Omental fat pad (tissue), 4 donors: ENCODE measurements at places on chromosomes 7 and 10.

GRCh38 chr10:111079241-111079760 lies 2.5 kb downstream of the ADRA2A start:
- no peak for DNase-seq

GRCh38 chr7:92461027-92462003 lies 14.0 kb downstream of the GATAD1 start:
- DNase-seq, result no peak

DNA sequence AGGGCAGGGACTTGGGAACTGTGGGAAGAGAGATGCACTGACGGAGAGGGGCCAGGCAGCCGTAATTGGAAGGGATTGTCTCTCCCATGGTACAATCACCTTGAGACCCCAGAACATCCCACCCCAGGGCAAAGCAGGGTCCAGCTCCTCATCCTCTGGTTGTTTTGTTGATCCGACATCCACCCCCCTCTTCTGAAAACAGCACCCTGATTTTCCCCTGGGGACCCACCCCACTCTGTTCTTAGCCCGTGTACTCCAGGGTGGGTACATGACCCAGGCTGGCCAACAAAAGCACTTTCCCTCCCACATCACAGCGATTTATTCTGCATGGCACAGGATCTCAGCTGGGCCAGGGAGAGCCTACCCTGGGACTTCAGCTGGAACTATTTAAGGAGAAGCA lies 14.1 kb downstream of the PDZD7 start:
- DNase-seq, result no peak

DNA sequence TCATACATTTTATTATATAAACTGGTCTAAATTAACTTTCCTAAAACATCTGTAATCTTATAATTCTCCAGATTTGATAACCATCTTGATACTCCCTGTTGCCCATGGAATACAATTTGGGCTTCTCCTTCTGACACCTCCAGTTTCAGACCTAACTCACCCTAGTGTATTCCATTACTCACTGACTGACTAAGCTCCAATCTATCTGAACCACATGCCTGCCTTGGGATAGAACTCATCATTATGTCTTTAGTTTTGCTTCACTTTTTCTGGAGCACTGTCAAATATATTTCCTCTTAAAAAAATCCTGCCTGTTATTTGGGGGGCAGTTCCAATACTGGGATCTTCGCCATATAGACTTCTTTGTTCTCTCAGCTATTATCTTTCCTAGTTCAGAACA lies 4.9 kb upstream of the FOXP2 start:
- DNase-seq, result no peak

DNA sequence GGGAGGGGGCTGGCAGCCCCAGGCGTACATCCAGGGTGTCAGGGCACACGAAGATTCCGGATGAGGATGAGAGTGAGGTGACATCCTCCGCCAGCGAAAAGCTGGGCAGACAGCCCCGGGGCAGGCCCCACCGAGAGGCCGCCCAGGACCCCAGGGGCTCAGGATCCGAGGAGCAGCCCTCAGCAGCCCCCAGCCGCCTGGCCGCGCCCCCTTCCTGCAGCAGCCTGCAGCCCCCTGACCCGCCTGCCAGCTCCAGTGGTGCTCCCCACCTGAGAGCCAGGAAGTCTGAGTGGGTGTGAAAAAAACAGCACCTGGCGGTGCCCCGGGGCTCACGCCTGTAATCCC lies 3.2 kb downstream of the GJD4 start:
- DNase-seq, result no peak

DNA sequence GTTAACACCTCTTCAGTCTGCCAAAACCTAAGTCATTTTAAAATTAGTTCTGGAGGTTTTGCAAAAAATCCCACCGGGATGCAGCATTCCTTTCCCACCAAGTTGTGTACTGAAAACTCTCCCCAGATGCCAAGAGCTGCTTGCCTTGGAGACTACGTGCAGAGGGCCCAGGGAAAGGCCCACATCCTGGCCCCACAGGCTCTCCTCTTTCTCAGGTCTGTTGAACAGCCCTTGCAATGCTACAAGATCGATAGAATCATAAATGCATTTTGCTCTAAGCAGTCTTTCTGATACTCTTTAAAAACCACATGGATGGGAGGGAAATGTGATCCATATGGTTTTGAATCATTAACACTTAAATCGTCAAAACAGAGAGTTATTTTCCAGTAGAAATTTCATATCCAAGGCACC lies 126.7 kb upstream of the ZMIZ1 start:
- DNase-seq, result no peak

GRCh38 chr7:159057647-159058046 lies 87.0 kb downstream of the VIPR2 start:
- no peak for DNase-seq

DNA sequence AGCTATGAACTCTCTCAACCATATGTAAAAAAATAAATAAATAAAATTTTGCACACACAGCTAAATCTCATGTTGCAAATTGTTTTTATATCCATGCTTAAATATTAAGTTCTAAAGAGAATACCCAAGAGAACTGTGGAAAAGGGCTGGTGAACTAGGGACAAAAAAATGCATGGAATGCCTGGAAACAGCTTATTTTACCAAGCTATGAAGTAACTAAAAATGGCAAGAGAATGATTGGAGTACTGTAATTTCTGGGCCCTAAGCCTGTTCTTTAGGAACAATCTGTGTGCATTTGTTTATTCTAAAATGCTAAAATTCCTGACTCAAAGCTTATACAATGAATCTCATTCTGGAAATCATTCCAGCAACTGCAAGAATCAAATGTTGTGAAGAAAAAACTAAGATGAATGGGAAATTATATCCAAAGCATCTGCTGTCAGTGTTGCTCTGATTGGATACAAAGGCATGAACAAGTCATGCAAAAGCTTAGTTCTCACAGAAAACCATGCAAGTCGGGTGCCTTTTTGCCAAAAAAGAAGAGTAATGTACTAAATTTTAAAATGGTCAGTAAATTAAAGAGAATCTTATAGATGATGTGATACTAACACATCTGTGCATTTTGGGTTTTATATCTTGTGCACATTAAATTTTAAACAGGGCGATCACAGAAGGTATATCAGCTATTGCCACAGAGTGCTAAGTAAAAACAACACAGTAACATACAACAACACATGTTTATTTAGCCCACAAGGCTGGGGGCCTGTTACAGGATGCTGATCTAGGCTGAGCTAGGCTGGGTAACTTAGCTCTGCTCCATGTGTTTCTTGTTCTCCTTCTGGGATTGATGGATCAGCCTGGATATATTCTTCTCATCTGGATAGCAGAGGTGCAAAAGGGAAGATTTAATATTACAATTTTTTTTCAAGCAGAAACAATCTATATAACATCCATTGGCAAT lies 453.5 kb upstream of the SEMA3A start:
- DNase-seq, result no peak

GRCh38 chr7:142158736-142159496 lies 47.4 kb downstream of the MGAM2 start:
- DNase-seq, result no peak

GRCh38 chr10:17430647-17431355 lies 23.6 kb downstream of the ST8SIA6 start:
- peak; percentile 59 for DNase-seq

- no peak for DNase-seq
Measured at GRCh38 chr10:97144297-97144696, 41.5 kb downstream of the SLIT1 start.

- DNase-seq, result no peak
Measured at GRCh38 chr10:128963211-128964099, 503.6 kb upstream of the MGMT start.

- no peak for DNase-seq
Measured at GRCh38 chr10:3806603-3807002, 21.6 kb upstream of the KLF6 start.

- peak; percentile 48 for DNase-seq
Measured at GRCh38 chr10:63115732-63116383, 17.3 kb upstream of the NRBF2 start.
